ENCODE measurements at places on chromosomes 16 and 17. TPM values are rescaled to one million over a fixed set of nuclear protein-coding genes. Genes with fewer than 3 reads are reported as not detected.

TEX19 gene
- total RNA-seq: 0.06 TPM

KIF2B gene
- not detected for total RNA-seq

GRCh38 chr16:11198828-11199227, 57.2 kb downstream of the SOCS1 start:
- no peak for DNase-seq

DNA sequence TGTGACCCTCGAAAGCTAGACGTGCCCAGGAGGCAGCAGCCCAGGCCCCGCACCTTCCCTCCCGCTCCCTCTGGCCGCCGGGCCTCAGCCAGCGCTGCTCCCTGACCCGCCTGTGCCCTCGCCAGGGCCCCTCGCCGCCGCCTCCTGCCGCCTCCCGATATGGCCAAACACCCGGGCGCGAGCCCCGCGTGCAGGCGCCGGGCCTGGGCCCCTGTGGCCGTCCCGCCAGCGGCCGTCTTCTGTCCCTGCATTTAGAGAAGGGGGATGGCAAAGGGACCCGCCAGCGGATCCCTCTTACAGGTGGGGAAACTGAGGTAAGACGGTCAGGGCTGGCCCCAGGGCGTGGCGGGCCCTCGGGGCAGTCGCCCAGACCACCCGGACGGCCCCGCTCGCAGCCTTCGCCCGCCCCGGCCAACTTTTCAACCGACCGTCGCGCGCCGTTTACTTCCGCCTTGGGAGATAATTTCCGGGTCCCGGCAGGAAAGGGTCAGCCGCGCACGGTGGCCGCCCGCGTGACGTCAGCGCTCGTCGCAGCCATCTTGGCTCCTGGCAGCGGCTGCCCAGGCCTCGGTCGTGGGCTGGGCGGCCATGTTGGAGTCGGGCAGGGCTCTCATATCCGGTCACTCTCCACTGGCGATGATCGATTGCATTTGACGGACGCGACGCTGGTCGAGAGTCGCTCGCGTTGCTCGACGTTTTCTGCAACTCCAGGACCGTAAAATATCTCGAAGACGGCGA, 7.0 kb upstream of the GNG13 start:
- DNase-seq: peak; percentile 91

DNA sequence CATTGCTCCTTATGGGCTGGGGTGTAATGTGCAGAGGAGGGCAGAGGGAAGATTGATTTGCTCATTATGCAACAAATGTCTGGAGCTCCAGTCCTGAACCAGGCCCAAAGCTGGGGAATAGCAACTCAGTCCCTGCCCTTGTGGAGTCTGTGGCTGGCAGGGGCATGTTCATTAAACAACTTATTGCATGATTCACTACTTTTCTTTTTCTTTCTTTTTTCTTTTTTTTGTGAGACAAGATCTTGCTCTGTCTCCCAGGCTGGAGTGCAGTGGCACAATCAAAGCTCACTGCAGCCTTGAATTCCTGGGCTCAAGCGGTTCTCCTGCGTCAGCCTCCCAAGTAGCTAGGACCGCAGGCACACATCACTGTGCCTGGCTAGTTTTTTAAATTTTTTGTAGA, 23.1 kb downstream of the MSI2 start:
- no peak for DNase-seq

Measured in LHCN-M2 (cell line).